ENCODE measurements at places on chromosomes 13 and 19.

DNA sequence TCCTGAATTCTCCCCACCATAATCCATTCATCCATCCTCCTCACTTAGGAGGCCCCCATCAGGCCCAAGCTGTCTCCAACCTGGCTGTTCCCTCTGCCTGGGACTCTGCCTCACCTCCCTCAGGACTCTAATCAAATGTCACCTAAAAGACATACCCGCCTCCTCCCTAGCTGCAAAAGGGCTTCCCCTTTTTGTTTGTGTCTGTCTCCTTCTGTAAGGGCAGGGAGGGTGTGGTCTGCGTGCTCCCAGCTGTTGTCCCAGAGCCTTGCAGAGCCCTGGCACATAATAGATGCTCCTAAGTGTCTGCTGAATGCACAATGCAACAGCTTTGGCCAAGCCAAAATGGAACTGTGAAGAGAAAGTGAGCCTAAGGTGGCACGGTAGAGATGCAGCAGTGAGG, 4.4 kb downstream of the TRIR start:
- DNase-seq: no peak

- DNase-seq: no peak
Observed at GRCh38 chr19:28396287-28396831, 816.6 kb downstream of the UQCRFS1 start.

DNA sequence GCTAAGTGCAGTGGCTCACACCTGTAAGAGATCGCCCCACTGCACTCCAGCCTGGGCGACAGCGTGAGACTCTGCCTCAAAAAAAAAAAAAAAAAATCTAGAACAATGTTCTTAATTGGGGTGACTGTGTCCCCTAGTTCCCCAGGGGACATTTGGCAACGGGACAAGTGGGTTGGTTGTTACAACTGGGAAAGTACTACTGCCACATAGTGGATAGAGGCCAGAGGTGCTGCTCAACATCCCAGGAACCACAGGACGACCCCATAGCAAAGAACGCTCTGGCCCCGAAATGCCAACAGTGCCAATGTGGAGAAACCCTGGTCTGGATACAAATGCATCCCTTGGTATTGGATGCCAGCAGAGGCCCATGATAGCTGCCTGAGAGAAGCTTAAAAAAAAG, 11.8 kb downstream of the NLRP12 start:
- DNase-seq: no peak

DNA sequence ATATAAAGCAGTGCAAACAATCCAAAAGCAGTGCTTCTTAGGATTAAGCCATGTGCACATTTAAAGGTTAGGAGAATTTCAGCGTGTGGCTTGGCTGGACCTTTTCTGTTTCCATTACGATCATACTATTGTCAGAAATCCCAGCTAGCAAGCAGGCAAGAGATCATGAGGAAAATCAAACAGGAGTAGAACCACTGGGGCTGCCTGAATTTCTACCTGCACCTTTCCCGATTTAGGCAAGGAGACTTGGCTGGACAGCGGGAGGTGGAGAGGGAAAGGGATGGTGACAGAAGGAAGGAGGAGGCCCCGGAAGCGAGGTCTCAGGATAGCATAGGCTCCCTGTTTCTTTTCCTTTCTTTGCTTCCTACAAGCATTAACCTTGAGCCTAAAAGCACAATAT, 102.5 kb downstream of the FGF14 start:
- DNase-seq: no peak

DNA sequence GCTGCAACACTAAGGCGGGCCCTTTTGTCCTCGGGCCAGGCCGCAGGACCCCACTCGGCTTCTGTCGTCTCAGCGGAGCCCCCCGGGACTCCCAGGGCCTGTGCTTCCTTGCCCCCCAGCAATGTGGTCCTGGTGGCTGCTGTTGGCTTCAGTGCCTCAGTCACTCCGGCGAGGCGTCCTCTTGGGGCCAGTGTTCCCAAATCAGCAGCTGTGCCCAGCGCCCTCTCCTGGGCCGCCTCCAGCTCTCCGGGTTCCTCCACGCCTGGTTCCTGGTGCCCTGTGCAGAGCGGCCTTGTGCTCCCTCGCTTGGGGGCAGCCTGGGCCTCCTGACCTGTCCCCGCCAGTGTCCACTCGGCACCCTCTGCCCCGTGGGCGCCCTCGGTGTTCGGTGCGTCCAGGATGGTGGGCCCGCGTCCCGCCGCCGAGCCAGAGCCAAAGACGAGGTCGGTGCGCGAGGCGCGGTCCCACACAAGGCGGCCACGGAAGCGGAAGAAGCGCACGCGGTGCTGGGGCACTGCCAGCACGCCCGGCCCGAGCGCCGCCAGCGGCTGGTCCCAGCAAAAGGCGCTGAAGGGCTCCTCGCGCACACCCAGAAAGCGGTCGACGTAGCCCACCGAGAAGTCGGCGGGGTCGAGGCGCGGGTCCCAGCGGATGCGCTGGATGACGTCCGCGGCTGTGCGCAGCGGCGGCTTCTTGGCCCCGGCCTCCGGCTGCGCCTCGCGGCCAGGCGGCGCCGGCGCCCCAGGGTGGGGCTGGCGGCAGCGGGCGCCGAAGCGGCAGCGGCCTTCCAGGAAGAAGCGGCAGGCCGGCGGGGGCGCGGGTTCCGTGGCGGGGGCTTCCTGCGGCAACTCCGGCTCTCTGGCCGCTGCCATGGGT, 685 bp downstream of the LENG9 start:
- no peak for DNase-seq

- no peak for DNase-seq
Observed at GRCh38 chr19:11446652-11447301, 11.3 kb downstream of the PRKCSH start.

- no peak for DNase-seq
Observed at GRCh38 chr13:112267660-112268059, 108.5 kb upstream of the SPACA7 start.

GRCh38 chr13:78241278-78241919, 322.8 kb upstream of the EDNRB start:
- DNase-seq: no peak

GRCh38 chr19:3129112-3129511, 6.7 kb upstream of the GNA15 start:
- DNase-seq: no peak

DNA sequence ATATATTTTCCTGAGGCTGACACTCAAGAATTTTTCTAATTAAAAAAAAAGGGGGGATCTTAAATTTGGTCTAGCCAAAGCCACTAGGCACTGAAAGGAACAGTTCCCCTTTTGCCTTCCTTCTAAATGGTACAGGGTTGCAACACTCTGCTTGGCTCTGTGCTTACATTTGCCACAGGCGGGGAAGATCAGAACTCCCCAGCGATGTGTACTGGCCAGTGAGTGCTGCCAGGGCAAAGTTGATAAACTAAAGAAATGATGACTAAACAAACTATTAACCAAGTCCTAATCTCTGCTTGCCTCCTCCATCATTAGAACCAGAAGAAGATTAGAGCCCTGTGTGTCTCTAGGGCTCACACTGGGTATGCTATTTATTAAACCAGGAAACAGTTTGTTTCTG, 75.3 kb upstream of the SCEL start:
- no peak for DNase-seq

DNA sequence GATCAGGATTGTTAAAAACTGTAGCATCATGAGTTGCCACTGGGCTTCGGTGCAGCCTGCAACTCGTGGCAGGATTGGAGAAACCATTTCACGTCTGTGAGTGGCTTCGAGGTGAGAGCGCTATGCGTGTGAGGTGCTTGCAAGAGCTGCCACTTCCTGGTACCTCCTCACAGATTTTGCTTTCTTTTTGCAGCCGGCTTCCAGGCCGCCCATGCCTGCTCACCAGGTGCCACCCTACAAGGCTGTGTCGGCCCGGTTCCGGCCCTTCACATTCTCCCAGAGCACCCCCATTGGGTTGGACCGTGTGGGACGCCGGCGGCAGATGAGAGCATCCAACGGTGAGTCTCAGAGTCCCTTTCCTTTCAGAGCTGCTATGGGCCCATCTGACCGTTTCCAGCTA, 57.9 kb upstream of the C1QTNF9 start:
- DNase-seq: no peak

- DNase-seq: no peak
Observed at GRCh38 chr19:46887240-46887782, 26.5 kb downstream of the ARHGAP35 start.

DNA sequence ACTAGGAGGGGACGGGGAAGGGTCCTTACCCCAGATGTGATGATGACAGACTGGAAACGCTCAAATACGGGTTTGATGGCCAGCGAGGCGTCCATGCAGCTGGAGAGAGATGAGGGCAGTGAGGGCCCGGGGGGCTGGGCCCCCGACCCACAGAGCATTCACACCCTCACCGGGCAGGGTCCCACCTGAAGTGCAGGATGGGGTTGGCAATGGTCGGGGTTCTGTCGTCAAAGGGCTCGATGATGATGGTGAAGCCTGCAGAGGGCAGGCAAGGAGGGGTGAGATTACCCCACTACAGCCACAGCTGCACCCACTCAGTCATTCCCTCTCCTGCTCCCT, 13.0 kb downstream of the ERCC2 start:
- DNase-seq: no peak

GRCh38 chr19:4077800-4078684, 11.3 kb upstream of the ZBTB7A start:
- DNase-seq: no peak
